ENCODE measurements at places on chromosomes 11 and 22. TPM values are rescaled to one million over a fixed set of nuclear protein-coding genes. Genes with fewer than 3 reads are reported as not detected.

DNA sequence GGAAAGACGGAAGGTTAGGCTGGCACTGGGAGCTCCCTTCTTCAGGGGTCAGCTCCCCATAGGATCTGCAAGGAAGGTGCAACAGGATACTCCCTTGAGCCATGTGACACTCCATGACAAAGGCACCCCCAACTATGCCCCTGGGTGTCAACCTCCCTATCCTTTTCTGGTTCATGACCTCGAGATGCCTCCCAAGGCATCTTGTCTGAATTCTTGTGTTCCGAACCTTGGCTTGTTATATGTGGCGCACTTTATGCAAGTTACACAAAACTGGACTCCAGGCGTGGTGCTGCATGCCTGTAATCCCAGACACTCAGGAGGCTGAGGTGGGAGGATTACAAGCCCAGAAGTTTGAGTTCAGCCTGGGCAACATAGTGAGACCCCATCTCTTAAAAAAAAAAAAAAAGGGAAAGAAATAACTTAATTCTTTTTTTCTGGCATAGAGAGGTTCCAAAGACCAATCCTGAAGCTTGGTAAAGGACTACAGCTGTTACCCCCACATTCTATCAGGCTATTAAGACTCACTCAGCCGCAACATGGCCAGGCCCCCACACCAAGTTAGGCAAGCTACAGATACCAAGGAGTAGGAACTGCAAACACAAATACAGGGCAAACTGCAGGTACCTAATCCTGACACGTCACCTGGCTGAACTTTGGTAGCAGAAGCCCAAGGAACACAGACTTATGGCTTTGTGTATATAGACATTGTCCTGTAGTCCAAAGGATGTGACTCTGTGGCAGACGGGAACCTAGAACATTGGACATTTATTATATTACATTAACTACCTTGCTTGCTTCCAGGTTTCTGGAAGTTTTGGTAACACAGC is 1.4 kb downstream of the C11orf24 start:
- no peak for DNase-seq

DNA sequence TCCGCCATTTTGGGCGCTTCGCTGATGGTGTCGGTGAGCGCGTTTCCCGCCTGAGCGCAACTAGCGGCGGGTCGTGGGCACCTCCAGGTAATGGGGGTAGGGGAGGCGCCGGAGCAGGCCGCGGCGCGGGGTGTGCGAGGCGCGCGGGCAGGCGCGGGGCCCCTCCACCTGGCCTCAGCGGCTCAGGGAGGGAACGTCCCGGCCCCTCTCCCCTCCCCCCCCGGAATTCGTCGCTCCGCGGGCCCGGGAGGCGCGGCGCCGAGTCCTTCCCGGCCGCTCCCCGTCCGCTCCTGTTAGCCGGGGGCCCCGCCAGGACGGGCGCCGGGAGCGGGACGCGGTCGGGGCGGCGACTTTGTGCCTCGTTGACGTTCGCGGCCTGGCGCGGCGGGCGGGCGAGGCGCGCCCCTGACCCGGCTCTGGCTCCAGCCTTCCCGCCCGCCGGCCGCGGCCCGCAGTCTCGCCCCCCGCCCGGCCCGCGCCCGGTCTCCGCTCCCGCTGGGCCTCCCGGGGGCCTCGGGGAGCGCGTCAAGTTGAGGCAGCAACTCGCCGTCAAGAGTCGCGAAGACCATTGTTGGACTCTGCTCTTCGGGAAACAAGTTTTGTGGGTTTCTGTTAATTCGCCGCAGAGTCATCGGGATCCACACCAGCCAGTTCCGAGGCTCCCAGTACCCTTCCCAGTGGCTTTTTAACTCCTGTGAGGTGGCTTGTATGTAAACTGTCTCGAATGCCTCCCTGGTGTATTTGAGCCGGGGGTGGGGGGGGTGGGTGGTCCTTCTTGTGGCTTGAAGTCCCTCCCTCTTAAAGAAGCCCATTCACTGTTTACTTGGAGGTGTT is at the start of gene PPP6R3:
PPP6R3 (plus strand) TSS at position 12 of the 834 bp plus-strand sequence. CDS start 76,913 bp downstream, outside the sequence.
- DNase-seq: peak; percentile 25

GRCh38 chr11:108466405-108466804 is 924 bp downstream of the C11orf65 start:
- no peak for DNase-seq

DNA sequence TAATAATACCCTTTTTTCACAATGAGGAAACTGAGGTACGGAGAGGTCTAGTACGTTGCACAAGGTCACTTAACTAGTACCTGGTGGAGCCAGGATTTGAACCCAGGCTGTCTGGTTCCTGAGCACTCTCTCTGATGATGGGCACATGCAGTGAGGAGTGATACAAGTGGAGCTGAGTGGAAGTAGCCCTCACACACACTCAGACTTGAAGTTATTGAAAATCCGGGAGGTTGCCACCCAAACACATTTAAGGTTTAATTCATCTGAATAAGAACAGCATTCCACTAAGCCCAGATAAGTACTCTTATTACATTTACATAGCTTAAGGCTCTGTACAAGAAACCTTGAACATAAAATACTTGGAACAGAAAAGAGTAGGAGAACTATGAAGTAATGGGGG is 4.8 kb downstream of the GRAP2 start:
- no peak for DNase-seq

DNA sequence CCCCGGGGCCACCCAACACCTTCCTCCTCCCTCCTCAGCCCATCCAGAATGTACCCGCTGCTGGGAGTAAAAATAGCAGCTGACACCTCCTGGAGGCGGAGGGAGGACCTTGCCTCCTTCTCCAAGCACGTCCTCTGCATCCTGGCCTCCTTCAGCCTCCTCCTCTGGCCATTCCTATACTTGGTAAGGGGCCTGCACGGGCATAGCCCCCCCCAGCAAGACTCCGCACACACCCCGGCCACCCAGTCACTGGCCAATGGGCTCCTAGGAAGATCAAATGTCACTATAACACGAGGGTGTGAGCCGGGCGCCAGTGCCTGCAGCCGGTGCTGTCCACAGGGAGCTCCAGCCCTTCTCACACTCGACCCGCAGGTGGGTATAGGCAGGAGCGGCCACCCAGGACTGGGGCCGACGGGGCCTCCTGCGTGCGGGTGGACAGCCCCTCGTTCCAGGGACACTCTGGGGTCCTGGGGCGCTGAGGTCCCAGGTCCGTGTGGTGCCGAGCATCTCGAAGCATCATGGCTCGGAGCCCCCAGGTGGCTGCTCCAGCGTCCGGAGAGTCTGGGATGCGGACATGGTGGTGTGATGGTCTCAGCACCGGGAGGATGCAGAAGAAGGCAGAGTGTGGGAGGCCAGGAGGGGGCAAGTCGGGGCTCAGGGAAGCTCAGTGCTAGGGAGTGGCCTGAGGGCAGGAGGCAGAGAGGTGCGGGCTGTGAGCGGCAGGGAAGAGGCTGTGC is at the start of gene TNNT3:
TNNT3 (plus strand) TSS at position 313 of the 737 bp plus-strand sequence. CDS start 3,172 bp downstream, outside the sequence.
- DNase-seq: no peak

DNA sequence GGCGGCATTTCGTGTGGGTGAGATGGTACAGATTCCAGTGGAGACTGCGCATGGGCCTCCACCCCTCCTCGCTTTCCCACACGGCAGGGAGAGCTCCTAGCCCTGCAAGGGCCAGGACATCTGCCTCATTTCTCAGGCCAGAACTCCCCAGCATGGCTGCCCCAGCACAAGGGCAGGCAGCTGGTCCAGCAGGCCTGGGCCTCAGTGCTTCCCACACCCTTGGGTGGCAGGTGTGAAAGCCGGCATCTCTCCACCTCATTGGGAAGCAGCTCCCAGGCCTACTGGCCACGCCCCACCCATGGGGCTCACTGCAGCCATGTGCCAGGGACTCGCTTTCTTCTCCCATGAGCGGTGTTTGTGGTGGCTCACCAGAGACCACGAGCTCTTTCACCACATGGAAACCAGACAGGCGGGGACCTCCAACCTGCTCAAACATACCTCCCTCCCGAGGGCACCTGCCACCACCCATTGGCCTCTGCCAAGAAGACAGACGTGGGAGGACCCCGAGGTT is 79.1 kb downstream of the NAT10 start:
- DNase-seq: no peak

- DNase-seq: no peak
Observed at GRCh38 chr11:71240865-71241691, 11.3 kb downstream of the SHANK2 start.

The FADS3 gene
- 62.6 TPM for polyA plus RNA-seq

The YPEL1 gene
- polyA plus RNA-seq: 20.6 TPM

Data from spinal cord (tissue), 10 donors.